ENCODE measurements at places on chromosomes 12 and 14. TPM values are rescaled to one million over a fixed set of nuclear protein-coding genes. Genes with fewer than 3 reads are reported as not detected.

NYNRIN gene
- total RNA-seq, result 16.5 TPM

SDSL gene
- 0.53 TPM for total RNA-seq

AMHR2 gene
- total RNA-seq, result not detected

EFCAB11 gene
- 8.6 TPM for total RNA-seq

HOTAIR gene
- 1.8 TPM for total RNA-seq

CD163 gene
- 6.9 TPM for total RNA-seq

TMPRSS12 gene
- not detected for total RNA-seq

LALBA gene
- total RNA-seq, result not detected

PRICKLE1 gene
- total RNA-seq, result 12.9 TPM

JAG2 gene
- 23.8 TPM for total RNA-seq

CCDC197 gene
- 0.04 TPM for total RNA-seq

GPD1 gene
- 56.3 TPM for total RNA-seq

RPS6KA5 gene
- total RNA-seq, result 6.2 TPM

OR6C2 gene
- not detected for total RNA-seq

SLC6A13 gene
- total RNA-seq, result 2.4 TPM

KRT4 gene
- 0.04 TPM for total RNA-seq

KRT73 gene
- 0.09 TPM for total RNA-seq

MYBPC1 gene
- total RNA-seq, result 2,328 TPM

ANO2 gene
- total RNA-seq, result 3.4 TPM

FBLN5 gene
- total RNA-seq, result 31.5 TPM

ANKS1B gene
- 5.6 TPM for total RNA-seq

GALNT16 gene
- total RNA-seq, result 10.7 TPM

HCAR2 gene
- total RNA-seq, result not detected

TGM1 gene
- total RNA-seq, result 0.71 TPM

P2RX2 gene
- total RNA-seq, result not detected

OSGEP gene
- total RNA-seq, result 28.8 TPM

SLC15A5 gene
- not detected for total RNA-seq

CMA1 gene
- 0.13 TPM for total RNA-seq

NKX2-1 gene
- not detected for total RNA-seq

FAM186B gene
- total RNA-seq, result 0.18 TPM

MSI1 gene
- 1.2 TPM for total RNA-seq

MMP19 gene
- total RNA-seq, result 2.7 TPM

ZNF891 gene
- total RNA-seq, result 1.9 TPM

ADSS1 gene
- total RNA-seq, result 42.3 TPM

ITPK1 gene
- 10.0 TPM for total RNA-seq

PLA2G1B gene
- total RNA-seq, result 0.75 TPM

DCAF5 gene
- 22.4 TPM for total RNA-seq

ITGB7 gene
- total RNA-seq, result 0.80 TPM

STYK1 gene
- total RNA-seq, result not detected

KRT82 gene
- not detected for total RNA-seq

FAIM2 gene
- total RNA-seq, result 3.6 TPM

ANKRD33 gene
- 0.04 TPM for total RNA-seq

CEP128 gene
- 4.2 TPM for total RNA-seq

MYL2 gene
- 113 TPM for total RNA-seq

ACSS3 gene
- total RNA-seq, result 12.7 TPM

CAPZA3 gene
- not detected for total RNA-seq

APOLD1 gene
- 8.8 TPM for total RNA-seq

MAP1LC3B2 gene
- total RNA-seq, result 0.71 TPM

LUM gene
- 528 TPM for total RNA-seq

SSPN gene
- 94.0 TPM for total RNA-seq

CD69 gene
- total RNA-seq, result 0.93 TPM
